ENCODE measurements at places on chromosomes 13 and 19.

DNA sequence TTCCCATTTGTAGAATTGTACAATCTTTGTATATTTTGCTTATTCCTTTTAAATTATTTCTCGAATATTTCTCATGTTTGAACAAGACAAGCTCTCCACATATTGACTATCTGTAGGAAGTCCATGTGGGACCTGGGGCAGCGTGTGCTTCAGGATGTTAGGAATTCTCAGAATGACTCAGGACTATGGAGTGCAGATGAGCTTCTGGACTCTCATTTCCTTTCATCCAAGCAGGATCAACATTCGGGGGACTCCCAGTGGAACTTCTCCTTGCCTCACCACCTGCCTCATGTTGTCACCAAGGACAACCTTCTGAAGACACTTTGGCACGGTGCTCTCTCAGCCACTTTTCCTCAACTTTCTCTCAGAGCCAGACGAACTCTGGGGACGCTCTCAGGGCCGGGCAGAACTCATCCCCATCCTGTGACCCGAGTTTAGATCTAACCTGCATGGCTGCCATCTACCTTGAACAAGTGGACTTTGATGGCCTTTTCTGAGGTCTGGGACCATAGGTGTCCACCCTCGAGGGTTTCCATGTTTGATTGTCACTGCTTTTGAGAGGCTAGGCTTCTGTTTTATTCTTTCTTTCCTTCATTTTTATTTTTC, 441.7 kb downstream of the IRS2 start:
- DNase-seq: no peak

- no peak for DNase-seq
Observed at GRCh38 chr13:51457086-51457815, 4.4 kb upstream of the INTS6 start.

GRCh38 chr13:41222259-41222852, 28.0 kb upstream of the KBTBD7 start:
- peak; percentile 67 for DNase-seq

- DNase-seq: no peak
Observed at GRCh38 chr19:43464134-43464775, 1.2 kb downstream of the LYPD3 start.

GRCh38 chr19:35462476-35462953, 14.5 kb downstream of the FFAR2 start:
- peak; percentile 84 for DNase-seq

DNA sequence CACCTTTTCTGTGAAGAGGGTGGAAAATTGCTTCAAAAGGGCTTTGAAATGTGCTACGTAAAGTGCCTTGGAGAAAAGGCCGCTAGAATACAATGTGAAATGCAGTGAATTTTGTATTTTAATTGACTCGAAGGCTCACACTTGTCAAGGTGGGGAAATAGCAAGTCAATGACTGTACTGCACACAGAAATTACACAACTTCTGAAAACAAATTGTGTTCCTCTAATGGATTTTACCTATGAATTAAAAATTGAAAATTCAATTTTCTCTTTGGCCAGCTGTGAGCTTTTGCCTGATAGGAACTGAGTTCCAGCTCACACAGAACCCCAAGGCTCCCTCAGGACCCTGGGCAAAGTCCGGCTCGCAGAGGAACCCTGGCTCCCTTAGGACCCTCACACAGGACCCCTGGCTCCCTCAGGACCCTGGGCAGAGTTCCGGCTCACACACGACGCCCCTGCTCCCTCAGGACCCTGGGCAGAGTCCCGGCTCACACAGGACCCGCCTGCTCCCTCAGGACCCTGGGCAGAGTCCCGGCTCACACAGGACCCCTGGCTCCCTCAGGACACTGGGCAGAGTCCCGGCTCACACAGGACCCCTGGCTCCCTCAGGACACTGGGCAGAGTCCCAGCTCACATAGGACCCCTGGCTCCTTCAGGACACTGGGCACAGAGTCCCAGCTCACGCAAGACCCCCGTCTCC, 324.9 kb downstream of the UQCRFS1 start:
- no peak for DNase-seq

DNA sequence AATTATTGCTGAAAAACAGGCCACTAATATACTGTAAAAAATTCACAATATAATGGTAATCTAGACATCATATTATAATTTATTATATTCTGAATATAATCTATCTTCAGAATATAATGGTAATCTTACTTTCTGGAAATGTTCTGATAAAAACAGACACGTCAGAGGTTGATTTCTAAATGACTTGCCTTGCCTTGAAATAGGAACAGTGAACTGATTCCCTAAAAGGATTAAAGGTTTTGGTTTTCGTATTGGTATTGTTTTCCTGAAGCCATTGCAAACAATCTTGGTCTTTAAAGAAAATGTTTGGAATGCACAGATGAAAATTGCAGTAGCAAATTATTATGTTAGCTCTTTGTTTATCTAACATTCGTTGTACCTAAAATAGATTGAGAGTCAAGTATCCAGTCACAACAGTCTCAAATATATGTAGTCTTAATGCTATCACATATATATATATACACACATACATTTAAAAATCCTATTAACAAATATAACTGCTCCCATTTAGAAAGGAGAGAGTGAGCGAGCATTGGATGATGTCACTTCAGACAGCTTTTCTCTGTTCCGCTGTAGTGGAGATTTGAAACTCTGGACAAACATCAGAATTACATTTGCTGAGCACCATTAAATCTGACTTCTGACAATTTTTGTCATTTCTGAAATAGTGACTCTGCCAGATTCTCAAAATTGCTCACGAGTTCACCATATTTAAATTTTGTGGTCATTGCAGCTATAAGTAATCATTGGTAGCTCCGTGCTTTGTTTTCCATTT, 1.7 kb downstream of the ITM2B start:
- peak; percentile 38 for DNase-seq

DNA sequence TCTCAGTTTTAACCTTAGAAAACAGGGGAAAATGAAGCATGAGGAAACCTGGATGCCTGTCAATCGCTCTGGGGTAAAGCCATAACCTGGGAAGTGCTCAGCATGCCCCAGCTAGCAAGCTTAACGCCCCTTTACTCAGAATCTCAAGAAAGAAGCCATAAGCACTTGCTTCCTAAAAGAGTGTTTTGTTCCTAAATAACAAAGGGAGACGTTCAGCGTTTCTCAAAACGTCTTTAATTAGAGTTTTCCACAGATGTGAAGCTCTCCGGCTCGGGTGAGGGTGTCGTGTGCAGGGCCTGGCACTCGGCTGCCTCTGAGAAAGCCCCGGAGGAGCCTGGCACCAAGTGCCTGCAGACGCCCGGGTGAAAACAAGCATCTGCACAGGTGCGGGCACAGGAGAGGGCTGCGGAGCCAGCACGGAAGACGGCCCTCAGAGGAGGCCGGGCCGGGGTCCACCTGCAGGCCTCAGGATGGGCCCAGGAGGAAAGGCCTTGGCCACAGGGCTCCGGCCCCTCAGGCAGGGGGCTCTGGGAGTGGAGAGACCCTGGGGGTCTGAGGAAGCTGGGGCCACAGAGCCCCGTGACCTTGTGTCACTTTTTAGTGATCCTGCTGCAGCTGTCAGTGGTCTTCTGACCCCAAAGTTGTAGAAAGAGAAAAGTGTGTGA, 6.2 kb downstream of the GAS6 start:
- DNase-seq: no peak

GRCh38 chr13:31115616-31116015, 46.1 kb downstream of the HSPH1 start:
- no peak for DNase-seq

DNA sequence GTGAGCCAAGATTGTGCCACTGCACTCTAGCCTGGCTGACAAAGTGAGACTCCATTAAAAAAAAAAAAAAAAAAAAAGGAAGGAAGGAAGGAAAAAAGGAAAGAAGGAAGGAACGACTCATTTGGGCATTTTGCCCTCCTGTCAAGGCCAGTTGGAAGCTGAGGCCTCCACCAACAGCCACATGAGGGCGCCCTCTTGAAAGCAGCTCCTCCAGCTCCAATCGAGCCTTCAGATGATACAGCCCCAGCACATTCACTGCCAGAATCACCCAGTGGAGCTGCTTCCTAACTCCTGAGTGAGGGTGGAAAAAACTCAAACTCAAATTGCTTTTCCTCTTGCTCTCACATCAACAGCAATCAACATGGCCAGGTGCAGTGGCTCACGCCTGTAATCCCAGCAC, 40.9 kb downstream of the GNG7 start:
- no peak for DNase-seq

DNA sequence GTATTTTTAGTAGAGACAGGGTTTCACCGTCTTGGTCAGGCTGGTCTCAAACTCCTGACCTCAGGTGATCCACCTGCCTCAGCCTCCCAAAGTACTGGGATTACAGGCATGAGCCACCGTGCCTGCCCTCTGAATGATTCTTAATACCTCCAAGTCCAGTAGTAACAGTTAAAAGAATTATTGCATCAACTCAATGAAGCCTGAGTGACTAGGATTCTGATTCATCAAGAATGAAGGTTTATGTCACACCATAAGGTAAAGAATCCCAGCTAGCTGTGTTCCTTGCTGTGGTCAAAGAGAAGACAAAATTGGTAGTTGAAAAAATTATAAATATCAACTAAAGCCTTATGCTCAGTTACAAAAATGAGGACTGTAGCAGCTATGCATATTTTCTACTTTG, 81.2 kb upstream of the ABCC4 start:
- no peak for DNase-seq

- no peak for DNase-seq
Observed at GRCh38 chr19:53621885-53622740, 9.7 kb upstream of the DPRX start.

DNA sequence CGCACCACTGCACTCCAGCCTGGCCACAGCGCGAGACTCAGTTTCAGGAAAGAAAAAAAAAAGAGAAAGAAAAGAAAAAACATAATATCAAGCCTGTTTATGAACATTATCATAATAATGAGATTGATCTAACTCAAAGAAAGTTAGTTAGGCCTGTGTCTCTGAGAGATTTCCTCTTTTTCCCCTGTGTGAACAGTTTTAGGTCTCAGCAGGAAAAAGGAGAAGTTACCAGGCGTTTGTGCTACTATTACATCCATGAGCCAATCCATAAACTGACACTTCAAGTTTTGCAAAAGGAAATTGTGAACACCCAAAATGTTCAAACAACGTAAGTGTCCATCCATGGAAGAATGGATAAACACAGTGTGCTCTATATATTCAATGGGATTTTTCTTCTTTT, 3.8 kb downstream of the TARM1 start:
- DNase-seq: no peak

DNA sequence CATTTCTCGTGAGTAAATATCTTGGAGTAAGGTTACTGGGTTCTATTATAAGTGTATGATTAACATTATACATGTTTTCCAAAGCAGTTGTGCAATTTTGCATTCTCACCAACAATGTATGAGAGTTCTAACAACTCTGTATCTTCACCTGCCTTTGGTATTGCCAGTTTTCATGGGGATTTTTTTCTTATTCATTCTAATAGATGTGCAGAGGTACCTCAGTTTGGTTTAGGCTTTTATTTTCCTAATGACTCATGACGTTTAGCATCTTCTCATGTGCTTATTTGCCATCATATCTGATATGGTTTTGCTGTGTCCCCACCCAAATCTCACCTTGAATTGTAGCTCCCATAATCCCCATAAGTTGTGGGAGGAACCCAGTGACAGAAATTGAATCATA, 7.7 kb upstream of the NUDT15 start:
- no peak for DNase-seq

DNA sequence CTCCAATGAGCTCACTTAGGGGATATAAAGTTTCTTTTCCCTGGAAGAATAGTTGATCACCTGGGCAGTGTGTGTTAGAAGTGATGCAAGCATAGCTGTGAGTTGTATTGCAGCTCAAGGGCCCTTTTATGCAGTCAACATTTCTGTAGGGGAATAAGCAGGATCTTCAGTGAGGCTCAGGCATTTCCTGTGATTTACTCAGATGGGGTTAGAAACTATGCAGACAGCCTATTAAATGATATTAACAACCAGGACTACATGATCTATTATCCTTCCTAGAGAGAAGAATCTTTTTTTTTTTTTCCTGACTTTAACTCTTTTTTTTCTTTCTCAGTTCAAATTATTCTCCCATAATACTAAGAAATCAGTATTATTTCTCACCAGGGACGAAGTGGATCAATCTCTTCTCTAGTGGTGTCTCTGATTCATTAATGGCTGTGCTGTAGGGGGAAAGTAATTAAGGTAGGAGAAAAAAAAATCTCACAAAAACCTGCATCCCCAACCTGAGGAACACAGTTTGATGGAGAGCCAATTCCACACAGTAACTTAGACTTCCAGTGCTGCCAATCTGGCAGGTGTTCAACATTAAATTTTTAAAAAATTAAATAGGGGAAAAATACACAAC, 126.4 kb upstream of the SLC10A2 start:
- DNase-seq: no peak

- peak; percentile 33 for DNase-seq
Observed at GRCh38 chr13:21625366-21625765, 21.4 kb upstream of the MICU2 start.

- DNase-seq: no peak
Observed at GRCh38 chr13:97076898-97077297, 82.6 kb upstream of the OXGR1 start.

- no peak for DNase-seq
Observed at GRCh38 chr13:25890671-25891212, 161.1 kb downstream of the SHISA2 start.

GRCh38 chr13:95745752-95746151, 68.8 kb downstream of the DNAJC3 start:
- DNase-seq: no peak

GRCh38 chr13:79295906-79296706, 109.9 kb downstream of the RBM26 start:
- DNase-seq: no peak

- no peak for DNase-seq
Observed at GRCh38 chr19:19021115-19021514, 12.2 kb downstream of the SUGP2 start.

DNA sequence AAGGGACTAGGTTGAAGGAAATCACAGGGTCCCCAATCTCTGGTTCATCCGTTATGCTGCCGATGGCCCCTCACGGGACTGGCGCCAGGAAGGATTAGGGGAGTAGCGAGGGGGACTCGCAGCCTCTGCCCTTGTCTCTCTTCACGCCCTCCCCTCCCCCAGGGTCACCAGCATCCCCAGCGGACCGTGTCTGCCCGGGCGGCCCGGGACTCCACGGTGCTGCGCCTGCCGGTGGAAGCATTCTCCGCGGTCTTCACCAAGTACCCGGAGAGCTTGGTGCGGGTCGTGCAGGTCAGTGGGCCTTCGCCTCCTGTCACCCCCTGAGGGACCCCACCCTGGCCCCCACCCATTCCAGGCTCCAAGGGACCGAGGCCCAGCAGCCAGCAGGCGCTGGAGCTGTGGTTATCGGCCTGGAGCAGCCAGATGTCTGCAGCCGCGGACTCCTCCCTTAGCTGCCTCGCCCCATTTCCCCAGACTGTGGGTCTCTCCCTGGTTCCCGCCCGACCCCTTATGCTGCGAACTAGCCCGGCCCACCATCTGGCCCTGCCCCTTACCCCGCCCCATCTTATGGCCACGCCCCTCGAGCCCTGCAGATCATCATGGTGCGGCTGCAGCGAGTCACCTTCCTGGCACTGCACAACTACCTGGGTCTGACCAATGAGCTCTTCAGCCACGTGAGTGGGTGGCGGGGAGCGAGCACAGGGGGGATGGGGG, 5.4 kb downstream of the PNPLA6 start:
- no peak for DNase-seq

- DNase-seq: peak; percentile 37
Observed at GRCh38 chr19:53908106-53908934, 758 bp upstream of the CACNG7 start.

- no peak for DNase-seq
Observed at GRCh38 chr13:62846302-62846701, 1430.7 kb upstream of the PCDH20 start.

GRCh38 chr13:59641817-59642216, 521.9 kb downstream of the DIAPH3 start:
- DNase-seq: no peak

- no peak for DNase-seq
Observed at GRCh38 chr13:23279321-23279720, 98.5 kb downstream of the SGCG start.

GRCh38 chr13:111232191-111232590, 88.3 kb upstream of the TEX29 start:
- no peak for DNase-seq
